NAMALWA (cell line): ENCODE measurements at places on chromosomes 5 and 9.

GRCh38 chr9:127569886-127570401 is 42.1 kb upstream of the STXBP1 start:
- DNase-seq = peak; percentile 64

GRCh38 chr9:123544007-123544827 is 188.2 kb downstream of the CRB2 start:
- peak; percentile 51 for DNase-seq

DNA sequence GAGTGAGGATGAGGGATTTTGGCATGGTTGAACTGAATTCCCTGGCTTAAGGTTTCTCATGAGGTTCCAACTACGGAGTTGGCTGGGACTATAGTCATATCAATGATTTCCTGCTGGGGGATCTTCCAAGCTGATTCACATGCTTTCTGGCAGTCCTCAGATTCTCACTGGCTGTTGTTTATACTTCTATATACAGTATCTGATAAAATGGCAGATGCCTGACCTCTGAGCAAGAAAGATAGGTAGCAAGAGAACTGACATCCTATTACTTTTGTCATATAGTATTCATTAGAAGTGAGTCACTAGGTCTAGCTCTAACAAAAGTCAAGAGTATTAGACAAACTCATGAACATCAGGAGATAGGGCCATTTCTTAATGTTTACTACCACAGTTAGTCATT is 440.9 kb upstream of the EDIL3 start:
- no peak for DNase-seq

GRCh38 chr9:127915801-127916719 is 781 bp downstream of the ST6GALNAC4 start:
- DNase-seq = peak; percentile 97

GRCh38 chr5:53469946-53470687 is 10.3 kb upstream of the FST start:
- DNase-seq = no peak

DNA sequence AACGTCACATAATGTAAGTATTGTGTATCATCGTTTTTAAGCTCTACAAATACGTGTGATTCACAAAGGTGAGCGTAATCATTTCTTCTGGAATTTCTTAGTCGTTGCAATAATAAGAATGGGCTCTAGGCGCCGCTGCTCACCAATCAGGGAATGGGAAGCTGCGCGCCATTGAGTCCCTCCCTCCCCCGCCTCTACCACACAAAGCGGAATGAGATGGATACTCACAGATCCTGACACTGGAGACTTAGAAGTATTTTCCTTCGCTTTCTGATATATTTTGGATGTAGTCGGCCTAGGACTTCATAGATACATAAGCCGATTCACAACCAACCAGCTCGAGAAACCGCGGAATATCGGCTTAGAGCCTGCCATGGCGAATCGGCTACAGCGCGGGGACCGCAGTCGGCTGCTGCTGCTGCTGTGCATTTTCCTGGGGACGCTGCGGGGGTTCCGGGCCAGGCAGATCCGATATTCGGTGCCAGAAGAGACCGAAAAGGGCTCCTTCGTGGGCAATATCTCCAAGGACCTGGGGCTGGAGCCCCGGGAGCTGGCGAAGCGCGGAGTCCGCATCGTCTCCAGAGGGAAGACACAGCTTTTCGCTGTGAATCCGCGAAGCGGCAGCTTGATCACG is at the start of gene PCDHGA11:
Gene PCDHGA11 (plus strand): TSS at position 197 of the 634 bp plus-strand sequence. CDS start 177 bp downstream, at position 374.
- peak; percentile 50 for DNase-seq

DNA sequence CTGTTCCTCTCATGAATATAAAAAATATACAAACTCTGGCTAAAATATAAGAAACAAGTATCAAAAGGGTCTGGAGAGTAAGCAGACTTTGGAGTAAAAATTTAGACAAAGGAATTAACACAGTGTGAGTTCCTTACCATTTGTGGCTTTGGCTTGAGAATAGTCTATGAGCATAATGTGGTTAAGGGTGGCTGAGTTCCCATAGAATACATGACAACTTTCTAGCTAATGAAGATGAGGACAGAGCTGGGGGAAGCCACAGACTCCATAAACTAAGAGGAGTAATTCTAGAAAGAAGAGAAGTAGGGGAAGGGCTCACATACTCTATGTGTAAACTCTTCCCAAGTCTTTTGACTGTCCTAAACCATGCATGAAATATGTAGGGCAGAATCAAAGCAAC is 79.4 kb downstream of the CAAP1 start:
- no peak for DNase-seq

GRCh38 chr5:78328585-78329173 is 31.7 kb upstream of the SCAMP1 start:
- DNase-seq = no peak

GRCh38 chr5:1495525-1495897 is 28.2 kb downstream of the LPCAT1 start:
- DNase-seq = no peak

- no peak for DNase-seq
Observed at GRCh38 chr5:171623551-171624097, 162.0 kb upstream of the SMIM23 start.

DNA sequence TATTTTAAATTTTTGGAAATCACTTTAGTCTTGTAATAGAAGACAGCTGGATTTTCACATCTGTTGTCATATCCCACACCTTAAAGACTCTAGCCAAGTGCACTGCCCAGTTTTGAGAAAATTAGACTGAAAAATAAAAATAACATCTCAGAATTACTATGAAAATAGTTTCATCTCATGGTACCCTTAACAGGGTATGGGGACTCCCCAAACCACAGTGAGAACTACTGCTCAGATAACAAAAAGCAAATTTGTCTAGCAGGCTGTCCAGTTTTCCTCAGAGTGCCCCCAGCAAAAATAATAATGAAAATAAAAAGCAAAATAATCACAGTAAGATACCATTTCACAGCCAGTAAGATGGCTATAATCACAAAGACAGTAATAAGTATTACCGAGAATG is 6.5 kb downstream of the UBQLN1 start:
- no peak for DNase-seq

GRCh38 chr5:9222054-9222976 is 323.6 kb downstream of the SEMA5A start:
- no peak for DNase-seq

DNA sequence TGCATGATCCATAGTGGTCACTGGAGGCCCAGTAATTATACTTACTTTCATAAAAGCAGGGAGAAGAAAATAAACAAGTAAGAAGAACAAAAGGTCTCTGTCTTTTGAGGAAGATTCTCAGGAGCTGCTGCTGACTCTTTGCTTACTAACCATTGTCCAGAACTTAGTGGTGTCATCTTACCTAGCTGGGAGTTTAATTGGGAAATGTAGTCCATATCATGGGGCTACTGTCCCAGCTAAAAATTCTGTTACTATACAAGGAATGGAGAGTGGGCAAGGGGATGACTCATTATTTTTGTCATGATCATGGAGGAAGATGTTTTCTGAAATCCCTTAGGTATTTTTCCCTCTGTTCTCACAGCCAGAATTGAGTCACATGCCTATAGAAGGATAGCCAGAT is 639.3 kb downstream of the MTRR start:
- no peak for DNase-seq

DNA sequence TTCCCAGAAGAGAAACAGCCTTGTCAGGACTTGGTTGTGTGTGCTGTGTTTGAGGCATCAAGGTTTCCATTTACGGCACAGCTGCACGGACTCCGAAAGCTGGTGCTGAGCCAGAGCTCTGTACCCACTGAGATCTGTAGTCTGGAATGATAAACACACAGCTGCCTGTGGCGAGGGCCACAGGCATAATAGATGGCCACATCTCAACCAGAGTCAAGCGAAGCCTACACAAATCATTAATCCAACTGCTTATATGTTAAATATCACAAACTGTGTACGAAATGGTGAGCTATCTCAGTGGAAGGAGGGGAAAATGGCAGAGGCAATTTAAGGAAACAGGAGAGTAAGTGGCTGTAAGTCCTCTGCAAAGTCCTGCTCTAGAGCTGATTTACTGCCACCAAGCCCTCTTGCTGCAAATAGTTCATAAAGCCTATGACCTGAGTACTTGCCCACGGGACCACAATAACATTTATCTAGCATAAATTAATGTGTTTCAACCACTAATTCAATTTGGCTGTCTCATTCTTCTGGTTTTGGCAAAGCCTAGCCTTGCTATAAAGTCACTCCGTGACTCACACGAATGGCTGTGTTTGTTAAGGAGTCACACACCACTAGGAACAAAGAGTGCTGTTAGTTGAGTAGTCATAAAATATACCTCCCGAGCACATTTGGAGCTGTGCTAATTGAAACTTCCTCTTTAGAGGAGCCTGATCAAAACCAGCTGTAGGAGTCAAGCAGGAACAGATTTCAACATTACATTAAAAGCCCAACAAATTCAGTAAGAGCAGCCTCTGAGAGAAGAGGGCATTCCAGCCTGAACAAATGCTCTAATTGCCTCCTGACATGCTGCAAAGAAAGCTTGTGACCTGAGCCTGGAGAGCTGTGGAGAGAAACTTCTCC is 738.6 kb upstream of the ZNF608 start:
- no peak for DNase-seq

GRCh38 chr5:102545175-102545574 is 46.4 kb upstream of the SLCO6A1 start:
- DNase-seq = peak; percentile 50

GRCh38 chr9:35110327-35110761 is 5.3 kb downstream of the ATOSB start:
- no peak for DNase-seq

DNA sequence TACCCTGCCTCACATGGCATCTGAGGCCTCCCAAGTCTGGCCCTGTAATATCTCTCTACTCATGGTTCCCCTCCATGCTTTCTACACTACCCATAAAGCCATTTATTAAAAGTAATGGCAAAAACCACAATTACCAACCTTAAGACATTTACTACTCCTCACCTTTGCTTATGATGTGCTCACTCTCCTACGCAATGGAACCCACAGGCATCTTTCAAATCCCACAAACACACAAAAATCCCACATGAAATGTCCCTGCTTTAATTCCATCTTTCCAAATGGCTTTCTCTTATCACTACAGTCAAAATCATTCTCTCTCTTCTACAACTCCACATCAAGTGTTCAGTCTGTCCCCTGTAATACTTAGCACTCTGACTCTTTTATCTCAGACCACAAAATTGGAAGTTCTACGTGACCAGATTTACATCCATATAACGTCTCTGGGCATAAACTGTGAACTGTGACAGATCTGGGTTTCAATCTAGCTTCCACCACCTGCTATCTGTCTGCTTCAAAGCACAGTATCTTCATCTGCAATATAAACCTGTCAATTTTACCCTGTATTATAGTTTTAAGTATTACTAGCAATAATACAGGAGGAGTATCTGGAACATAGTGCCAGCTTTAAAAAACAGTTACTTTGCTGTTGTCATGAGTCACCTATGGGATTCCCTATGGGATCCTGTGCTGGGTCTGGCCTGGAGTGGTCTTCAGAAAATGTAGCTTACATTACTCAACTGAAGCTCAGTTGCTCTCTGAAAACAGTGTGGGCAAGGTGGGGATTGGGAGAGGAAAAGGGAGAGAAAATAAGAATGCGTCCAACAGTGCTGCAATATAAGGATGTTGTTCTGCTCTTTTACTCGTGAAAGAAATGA is 137.1 kb upstream of the TRIM32 start:
- no peak for DNase-seq

DNA sequence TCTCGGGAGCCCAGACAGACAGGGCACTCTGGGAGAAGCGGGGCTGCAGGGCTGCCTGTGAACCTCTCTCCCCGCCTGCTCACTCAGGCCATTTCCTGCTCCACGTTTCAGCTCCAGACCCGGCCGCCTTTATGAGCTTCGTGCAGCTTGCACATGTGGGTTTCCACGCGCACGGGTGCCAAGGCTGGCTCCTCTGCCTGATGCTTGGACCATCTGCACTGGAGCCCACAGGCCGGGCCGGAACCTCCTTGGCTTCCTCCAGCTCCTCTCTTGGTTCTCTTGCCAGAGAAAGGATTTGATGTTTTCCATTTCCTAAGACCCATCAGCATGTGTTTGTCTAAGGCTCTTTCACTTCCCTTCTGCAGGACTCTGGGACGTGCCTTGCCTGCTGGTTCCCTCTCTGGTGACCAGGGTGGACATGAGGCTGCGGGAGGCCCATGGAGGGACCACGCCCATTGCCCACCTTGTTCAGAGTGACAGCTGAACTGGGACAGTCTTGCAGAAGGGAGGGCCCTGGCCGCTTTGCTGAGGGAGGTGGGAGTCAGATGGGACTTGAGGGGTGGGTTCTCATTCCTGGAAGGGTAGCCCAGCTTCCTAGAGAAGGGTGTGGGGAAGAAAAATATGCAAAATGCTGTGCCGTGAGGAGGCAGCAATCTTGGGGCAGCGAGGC is 23.3 kb upstream of the COL5A1 start:
- no peak for DNase-seq

DNA sequence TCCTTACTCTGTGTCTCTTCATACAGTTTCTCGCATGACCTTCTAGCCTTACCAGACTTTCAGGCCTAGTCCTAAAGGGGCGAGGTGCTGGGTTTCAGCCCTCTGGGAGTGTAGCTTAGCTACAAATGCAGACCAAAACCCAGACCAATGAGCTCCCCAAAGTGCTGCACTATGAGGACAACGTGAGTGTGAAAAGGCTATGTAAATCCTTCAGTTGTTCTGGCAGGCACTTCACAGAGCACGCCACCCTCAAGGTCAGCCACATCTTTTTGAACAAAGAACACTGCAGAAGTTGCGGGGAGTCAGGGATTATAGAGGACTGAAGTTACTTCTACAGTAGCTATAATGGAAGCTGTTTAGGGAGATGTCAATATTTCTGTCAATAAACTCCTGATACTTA is 301.7 kb downstream of the MARCHF11 start:
- no peak for DNase-seq

DNA sequence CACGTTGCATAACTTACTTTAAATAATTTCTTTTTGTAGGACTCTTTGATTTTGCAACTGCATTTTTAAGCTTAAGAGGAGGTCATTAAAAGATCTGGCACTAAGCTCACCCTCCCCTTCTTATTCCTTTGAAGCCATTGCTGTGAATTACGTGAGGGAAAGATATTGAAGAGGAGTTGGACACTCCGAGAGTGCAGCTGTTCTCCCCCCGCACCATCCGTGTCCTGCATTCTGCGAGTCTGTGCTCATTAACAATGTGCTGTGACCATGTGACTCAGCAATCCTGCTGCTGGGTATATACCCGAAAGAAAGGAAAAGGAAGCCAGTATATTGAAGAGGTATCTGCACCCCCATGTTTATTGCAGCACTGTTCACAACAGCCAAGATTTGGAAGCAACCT is 40.0 kb downstream of the NXNL2 start:
- DNase-seq = no peak

GRCh38 chr9:76530458-76531110 is 71.6 kb downstream of the GCNT1 start:
- DNase-seq = no peak

GRCh38 chr5:6786786-6787495 is 73.7 kb downstream of the TENT4A start:
- DNase-seq = no peak
